T47D (cell line): ENCODE measurements at places on chromosomes 4 and X.
A peak's percentile ranks its signal among the peaks of the same experiment; 100 is the strongest.

DNA sequence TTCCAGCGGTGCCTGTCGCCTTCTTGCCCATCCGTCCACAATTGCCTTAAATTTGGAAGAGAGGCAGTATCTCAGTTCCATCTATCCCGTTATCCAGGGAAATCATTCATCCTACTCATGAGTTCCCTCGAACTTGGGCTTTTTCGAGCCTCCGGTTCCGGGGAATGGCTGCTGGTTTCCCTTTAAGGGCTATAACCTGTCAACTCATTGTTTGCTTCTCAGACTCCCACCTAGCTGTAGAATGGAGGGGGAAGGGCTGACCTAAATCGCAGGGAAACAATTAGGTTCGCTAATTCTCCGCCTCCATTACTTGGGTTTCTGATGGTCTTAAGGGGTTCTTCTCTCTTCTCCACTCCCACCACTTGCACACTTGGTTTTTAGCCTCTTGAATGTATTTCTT lies 1.2 kb downstream of the UCHL1 start:
- no peak for DNase-seq

DNA sequence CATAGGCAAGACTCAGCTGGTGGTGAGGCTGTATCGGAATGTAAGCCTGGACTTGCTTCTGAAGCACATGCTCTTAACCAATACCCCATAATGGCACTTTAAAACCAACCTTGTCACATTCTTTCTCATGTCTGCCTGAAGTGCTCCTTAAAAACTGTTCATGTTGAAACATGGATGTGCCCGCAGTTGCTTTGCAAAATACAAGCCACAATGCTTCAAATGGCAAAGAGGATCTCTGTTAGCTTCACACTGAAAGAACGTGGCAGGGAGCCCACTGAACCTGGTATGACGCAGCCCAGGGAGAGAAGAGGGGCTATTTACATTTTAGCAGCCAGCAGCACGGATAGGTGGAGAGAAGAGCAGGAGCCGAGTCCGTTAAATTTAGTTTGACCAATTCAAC lies 29.3 kb downstream of the SOD3 start:
- no peak for DNase-seq

GRCh38 chr4:177945268-177945667 lies 503.0 kb upstream of the AGA start:
- DNase-seq: no peak

- DNase-seq: no peak
Observed at GRCh38 chrX:149937871-149938426, 342 bp downstream of the EOLA2 start.

- no peak for DNase-seq
Observed at GRCh38 chrX:68658530-68658929, 11.1 kb downstream of the STARD8 start.

DNA sequence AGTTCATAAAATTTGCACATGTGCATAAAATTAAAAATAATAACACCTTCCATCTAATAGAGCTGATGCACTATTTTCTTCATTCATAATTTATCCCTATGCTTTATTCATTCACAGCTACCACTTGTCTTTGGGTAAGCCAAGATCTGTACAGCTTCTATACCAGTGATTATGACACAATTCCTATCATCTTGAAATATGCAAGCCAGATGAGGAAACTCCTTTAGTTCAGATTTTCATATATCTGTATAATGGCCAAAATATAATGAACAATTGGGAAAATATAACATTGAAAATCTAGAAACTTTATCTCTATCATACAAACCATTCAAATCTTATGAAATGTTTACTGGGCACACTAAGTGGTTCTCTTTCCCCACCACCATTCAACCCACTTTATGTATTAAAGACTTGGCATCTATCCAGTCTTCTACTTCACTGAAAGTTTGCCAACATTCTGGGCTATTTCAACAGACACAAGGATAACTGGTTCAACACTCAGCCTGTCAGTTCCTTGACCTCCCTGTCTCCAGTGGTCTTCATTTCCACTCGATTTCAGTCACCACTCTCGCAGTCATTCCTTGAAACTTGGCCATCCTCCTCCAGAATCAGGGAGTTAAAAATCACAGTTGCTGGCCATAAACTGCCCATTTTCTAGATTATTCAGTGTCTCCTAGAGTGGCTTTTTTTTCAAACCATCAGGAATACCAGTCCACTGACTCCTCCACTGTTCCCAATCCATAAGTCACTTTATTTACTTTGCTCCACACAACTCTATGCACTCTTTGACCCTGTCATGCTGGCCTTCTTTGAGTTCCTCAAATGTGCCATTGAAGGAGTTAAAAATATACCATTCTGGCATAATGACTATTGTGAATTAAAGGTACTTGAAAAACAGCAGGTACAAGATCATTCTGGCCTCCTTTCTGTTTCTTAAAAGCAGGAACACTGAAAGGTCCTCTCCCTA lies 85.5 kb downstream of the CAMK2D start:
- DNase-seq: no peak

DNA sequence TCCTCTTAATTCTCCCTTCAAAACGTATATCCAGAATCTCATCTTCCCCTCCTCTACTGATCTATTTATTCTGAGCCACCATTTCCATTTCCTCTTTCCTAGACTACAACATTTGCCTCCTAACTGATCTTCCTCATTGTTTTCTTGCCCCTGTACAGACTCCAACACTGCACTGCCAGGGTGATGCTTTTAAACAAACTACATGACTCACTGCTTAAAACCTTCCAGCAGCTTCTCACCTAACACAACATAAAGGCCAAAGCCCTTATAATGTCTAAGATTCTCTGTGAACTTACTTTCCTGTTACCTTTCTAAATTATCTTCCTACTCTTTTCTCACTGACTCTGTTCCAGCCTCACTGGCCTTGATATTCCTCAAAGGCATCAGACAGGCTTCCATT lies 161.0 kb upstream of the HS3ST1 start:
- DNase-seq: no peak

- DNase-seq: no peak
Observed at GRCh38 chr4:182874797-182875345, 42.3 kb downstream of the DCTD start.

- DNase-seq: no peak
Observed at GRCh38 chr4:68927165-68927564, 24.4 kb downstream of the UGT2A3 start.

DNA sequence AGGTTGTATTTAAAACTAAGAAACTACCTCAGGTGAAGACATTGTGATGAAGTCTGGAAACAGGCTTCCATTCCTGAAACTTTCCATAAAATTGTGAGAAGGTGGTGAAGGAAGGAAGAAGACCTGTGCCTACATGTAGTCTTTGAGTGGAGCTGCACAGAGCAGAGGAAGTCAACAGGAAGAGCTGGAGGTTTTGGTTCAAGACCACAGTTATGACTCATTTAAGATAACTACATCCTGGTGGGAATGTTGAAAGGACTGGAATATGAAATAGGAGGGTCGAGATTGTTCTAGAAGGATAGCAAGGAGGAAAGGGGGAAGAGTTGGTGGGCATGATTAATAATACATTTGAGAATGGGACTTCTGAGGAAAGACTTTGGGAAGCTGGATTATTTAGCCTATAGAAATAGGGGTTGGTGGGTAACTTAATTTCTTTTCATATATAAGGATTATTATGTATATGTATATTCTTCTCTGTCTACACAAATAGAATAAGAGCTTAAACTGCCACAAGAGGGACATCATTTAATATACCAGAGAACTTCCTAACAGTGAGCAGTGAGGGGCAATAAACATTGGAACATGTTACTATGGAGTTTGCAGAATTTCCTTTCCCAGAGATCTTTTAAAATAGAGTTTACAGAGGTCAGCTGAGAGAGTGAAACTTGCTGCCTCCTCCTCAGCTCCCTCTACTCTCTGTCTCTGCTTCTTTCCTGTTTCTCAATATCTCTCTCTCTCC lies 23.5 kb downstream of the AWAT2 start:
- no peak for DNase-seq

DNA sequence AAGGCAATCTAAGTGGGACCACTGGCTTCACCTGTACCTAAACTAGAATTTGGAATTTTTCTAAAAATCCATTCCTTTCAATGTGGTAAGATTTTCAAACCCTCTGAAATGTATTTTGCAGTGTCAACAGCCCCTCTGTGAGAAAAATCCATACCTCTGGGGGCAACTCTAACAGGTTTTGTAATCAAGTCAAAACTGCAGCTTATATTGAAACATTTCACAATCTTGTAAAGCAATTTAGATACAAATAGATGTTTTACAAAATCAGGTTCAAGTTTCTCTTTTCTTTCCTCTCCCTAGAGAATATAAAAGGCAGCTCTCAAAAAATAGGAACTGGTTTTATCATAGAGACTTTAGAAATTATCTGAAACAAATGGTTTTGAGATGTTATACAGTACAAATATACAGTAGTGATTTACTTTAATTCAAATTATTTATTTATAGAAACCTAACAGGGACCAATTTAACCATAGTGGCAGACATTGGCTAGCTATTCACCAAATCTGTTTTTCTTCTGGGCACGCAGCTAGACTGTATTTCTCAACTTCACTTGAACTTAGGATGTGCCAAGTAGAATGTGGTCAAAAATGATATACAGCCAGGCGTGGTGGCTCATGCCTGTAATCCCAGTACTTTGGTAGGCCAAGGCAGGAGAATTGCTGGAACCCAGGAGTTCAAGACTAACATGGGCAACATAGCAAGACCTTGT lies 36.3 kb upstream of the SPINK2 start:
- no peak for DNase-seq

DNA sequence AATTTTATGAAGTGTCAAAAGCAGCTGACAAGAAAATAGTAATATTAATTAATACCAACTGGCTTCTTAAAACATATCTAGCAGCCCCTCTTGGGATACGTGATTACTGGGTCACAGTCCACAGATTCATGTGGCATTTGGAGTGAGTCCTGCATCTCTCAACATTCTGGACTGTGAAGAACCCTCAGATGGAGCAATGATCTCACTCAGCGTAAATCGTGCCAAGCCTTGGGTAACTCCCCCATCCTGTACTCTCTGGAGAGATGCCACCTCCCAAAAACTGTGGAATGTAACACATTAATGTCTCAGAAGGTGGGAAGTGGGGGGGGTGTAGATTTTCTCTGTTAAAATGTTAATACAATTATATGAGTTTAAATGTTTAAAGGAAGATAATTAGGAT lies 118.2 kb upstream of the IQCM start:
- DNase-seq: no peak

DNA sequence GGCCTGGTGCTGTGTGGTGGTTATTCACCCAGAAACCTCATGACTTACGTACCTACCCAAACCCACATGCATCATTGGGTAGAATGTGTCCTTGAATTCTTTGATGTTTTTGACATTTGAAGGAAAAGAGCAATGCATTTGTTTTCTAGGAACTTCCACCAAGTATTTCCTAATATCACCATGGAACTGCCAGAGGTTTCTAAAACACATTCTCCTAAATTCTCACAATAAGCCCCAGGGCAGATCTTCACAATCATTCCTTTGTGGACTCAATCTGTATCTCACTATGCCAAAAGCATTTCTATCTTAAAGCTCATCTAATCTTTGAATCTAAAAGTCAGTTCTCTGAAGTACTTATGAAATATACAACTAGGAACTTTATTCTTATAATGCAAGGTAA lies 8.3 kb upstream of the ODAM start:
- no peak for DNase-seq

- DNase-seq: no peak
Observed at GRCh38 chrX:118596390-118596789, 100.8 kb downstream of the DOCK11 start.

GRCh38 chr4:138199568-138200235 lies 42.4 kb downstream of the SLC7A11 start:
- DNase-seq: peak; percentile 1

DNA sequence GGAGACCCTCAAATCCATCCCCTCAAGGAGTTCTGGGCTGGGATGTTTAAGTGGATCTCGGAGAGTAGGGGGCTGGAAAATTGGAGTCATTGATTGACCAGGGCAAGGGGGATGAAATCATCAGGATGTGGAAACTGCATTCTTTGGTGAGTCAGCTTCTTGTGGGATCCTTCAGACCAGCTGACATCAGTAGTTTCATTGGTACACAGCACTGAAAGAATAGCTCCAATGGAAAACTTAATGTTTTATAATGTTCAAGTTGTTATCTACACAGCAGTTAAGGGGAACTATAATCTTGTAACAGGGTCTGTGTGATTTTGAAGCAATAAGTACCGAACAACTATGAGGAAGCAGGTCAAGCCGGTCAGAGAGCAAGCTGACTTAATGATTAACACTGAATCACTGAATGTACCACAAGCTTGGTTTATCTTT lies 506.1 kb downstream of the RPA4 start:
- no peak for DNase-seq
